ENCODE measurements at places on chromosomes 5 and 9.

GRCh38 chr5:94469894-94470329 lies 148.5 kb downstream of the KIAA0825 start:
- no peak for DNase-seq

DNA sequence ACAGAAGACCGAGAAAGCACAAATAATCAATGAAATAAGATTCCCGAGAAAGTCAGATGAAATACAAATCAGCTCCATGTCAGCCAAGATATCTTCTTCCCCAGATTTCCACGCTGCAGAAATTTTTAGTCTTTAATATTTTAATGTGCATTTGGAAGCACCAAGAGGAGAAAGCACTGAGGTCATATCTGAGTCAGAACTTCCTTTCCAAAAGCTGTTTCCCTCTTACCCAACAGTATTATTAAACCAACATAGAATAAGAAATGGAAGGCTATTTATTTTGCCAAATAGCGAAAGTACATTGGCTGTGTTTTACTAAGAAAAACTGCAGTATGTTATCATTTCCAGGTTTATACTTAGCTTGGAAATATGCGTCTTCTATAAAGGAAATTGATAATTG lies 772.1 kb upstream of the CDH9 start:
- no peak for DNase-seq

DNA sequence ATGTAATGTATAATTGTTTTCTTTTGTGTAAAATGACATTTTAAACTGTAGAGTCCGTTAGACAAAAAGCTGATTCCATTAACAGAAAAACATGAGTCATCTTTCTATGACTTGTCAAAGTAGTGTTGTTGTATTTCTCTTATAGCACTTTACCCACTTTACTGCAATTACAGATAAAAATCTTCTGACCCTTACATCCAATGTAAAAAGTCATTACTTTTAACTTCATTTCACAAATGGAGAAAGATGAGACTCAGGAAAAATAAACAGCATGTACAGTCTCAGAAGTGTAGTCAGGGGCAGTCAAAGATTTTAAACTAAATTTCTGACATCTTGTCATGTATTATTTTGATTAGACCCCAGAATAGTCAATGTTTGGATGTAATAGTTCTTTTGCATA lies 146.6 kb downstream of the CTNND2 start:
- DNase-seq = no peak

- no peak for DNase-seq
Observed at GRCh38 chr5:31095796-31096195, 97.7 kb upstream of the CDH6 start.

- DNase-seq = no peak
Observed at GRCh38 chr5:115484368-115484767, 60.2 kb downstream of the FEM1C start.

Data from femur (tissue), 1 donor.